ENCODE measurements at places on chromosomes 11 and 22.

GRCh38 chr11:62479631-62480201 is 60.9 kb downstream of the SCGB1A1 start:
- no peak for DNase-seq

DNA sequence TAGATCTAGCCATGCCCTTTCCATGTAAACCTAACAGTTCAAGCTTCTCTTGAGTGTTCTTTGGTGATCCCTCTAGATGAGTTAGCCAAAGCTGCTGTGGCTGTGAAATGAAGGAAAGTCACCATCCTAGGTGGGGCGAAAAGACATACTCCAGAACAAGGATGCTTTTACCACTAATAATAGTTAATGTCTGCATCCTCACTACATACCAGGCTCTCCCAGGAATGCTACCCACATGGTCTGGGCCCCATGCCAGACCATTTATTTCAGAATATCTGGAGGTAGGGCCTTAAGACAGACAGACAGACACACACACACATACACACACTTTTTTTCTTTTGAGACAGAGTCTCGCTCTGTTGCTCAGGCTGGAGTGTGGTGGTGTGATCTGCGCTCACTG is 14.7 kb downstream of the ABTB2 start:
- no peak for DNase-seq

GRCh38 chr11:12232817-12233601 is 122.6 kb downstream of the MICAL2 start:
- no peak for DNase-seq

GRCh38 chr11:35267504-35267903 is 128.5 kb downstream of the CD44 start:
- DNase-seq, result no peak

GRCh38 chr11:60844870-60845221 is 2.9 kb downstream of the CCDC86 start:
- no peak for DNase-seq

GRCh38 chr11:46728659-46729040 is 9.6 kb downstream of the F2 start:
- no peak for DNase-seq

Data from hematopoietic multipotent progenitor cell treated with erythropoietin and hydrocortisone succinate and interleukin-3 and kit ligand, for 6 days (in vitro differentiated cells).